ENCODE measurements at places on chromosomes 13 and 19.

DNA sequence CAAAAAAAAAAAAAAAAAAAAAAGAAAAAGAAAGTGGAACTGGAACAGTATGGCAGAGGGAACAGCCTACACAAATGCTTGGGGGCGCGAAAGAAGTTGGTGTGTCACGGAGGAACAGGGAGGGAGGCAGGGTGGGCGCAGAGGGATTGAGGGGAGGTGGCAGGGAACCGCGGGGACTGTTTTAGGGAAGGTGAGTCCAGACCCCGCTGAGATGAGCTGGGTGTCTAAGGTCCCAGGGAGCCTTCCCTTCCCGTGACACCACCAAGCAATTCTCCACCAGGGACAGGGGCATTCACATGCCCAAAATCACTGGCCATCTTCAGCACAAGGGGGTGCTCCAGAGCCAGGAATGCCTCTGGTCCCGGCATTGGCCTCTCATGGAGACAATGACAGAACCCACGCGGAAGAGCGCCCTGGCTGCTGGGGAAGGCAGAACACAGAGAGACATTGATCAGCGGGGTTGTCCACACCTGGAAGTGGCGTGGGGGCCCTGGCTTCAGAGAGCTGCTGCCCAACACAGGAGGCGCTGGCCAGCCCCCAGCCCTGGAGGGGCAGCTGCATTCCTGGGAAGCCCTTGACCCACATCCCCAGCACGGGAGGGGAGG, 6.9 kb downstream of the PEAK3 start:
- DNase-seq = no peak

GRCh38 chr19:39544226-39544903, 4.4 kb upstream of the EID2 start:
- DNase-seq = no peak

DNA sequence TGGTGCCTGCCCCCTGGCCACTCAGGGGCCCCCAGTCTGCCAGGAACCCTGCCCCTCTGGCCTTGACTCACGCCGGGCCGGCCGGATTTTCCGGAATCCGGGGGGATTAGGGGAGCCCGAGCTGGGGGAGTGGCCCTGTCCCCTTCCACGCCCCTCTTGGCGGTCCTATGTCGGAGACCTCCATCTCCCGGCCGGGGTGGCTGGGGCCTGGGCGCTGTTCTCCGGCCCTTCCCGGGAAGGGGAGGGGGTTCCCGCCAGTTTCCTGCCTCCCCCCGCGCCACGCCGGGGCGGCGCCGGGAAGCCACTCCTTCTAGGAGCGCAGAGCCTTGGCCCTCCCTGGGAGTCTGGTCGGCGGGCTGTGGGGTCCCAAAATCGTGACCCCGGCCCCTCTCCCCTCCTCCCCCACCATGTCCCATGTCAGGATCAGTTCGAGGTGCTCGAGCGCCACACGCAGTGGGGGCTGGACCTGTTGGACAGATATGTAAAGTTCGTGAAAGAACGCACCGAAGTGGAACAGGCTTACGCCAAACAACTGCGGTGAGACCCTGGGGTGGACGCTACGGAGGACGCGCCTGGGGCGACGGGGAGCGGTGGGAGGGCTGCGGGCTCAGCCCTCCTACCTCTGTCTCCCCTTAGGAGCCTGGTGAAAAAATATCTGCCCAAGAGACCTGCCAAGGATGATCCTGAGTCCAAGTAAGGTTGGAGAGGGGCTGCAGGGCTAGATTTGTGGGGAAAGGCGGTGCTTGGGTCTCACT, 1.3 kb downstream of the TRIP10 start:
- DNase-seq = no peak

GRCh38 chr19:13057147-13057572, 45.5 kb downstream of the LYL1 start:
- no peak for DNase-seq

GRCh38 chr13:24700539-24700938, 20.3 kb downstream of the ATP12A start:
- no peak for DNase-seq

- DNase-seq = no peak
Measured at GRCh38 chr19:47512183-47512947, 2.5 kb downstream of the NAPA start.

DNA sequence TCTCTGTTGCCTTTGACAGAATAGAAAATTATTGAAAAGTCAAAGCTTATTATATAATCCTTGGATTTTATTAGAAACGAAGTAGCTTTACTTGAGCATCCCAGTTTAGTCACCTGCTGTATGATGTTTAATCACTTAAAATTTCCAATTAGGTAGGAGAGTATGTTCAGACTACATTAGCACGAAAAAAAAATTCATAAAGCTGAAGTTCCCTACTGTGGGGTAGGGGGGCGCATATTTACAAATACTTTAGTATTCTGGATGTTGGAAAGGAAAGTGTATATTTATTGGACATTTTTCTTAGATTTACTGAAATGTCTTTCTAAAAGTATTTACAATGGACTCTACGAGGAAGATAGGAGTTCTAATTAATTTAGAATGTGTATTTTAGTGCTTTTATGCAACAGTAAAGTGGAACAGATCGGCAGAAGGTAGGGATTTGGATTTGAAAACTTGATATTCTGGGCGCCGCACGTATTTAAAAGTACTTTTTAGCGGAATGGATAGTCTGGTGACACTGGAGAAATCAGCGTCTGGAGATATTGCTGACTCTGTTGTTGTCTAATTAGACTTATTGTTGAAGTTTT, 1.9 kb downstream of the CDK8 start:
- DNase-seq = no peak

DNA sequence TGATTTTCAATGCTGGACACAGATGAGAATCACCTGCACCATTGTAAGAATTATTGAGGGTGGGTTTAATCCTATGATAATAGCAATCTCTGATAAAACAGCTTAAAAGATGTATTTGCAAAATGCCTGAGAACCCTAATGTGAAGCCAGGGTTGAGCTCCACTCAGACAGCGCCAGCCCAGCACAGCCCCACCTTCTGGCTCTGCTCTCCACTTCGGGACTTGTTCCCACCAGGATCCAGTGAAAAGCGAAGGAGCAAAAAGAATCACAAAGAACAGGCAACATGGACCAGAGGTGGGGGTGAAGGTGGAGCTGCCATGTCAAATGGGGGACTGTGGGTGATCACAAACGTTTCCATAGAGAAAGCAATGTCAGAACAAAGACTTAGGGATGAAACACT, 18.6 kb upstream of the ZNF816 start:
- DNase-seq = no peak

GRCh38 chr19:4322942-4323665, 15.5 kb downstream of the STAP2 start:
- DNase-seq = no peak

GRCh38 chr13:26222520-26223046, 469 bp upstream of the RNF6 start:
- DNase-seq = no peak

DNA sequence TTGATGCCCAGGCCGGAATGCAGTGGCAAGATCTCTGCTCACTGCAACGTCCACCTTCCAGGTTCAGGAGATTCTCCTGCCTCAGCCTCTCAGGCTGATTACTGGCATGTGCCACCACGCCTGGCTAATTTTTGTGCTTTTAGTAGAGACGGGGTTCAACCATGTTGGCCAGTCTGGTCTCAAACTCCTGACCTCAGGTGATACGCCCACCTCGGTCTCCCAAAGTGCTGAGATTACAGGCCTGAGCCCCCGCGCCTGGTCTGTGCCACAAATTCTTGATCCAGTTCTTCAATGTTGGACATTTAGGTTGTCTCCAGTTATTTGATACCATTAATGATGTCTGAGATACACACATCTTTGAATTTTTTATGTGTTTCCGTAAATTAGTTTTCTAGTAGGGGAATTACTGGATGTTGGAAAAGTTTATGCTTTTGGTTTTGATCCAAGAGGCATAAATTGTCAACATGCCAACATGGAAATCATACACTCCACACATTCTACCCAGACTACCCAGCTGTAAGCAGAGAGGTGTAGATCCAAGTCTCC, 525 bp upstream of the COG3 start:
- DNase-seq = no peak

DNA sequence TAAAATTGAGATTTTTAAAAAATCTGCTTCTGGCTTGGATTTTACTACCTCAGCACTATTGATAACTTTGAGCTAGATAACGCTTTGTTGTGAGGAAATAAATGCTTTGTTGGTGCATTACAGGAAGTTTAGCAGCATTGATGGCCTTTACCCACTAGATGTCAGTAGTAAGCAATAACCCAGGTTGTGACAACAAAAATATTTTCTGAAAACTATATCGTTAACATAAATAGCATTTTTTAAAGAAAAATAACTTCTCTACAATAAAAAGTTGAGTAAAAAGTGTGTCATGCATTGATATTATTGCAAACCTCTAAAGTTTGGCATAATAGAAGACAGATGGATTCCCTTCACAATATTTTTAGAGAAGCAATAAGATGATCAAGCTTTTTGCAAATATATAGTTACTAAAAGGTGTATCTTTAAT, 1246.5 kb downstream of the UQCRFS1 start:
- DNase-seq = no peak

GRCh38 chr13:63774133-63774532, 2358.5 kb upstream of the PCDH20 start:
- DNase-seq = no peak

DNA sequence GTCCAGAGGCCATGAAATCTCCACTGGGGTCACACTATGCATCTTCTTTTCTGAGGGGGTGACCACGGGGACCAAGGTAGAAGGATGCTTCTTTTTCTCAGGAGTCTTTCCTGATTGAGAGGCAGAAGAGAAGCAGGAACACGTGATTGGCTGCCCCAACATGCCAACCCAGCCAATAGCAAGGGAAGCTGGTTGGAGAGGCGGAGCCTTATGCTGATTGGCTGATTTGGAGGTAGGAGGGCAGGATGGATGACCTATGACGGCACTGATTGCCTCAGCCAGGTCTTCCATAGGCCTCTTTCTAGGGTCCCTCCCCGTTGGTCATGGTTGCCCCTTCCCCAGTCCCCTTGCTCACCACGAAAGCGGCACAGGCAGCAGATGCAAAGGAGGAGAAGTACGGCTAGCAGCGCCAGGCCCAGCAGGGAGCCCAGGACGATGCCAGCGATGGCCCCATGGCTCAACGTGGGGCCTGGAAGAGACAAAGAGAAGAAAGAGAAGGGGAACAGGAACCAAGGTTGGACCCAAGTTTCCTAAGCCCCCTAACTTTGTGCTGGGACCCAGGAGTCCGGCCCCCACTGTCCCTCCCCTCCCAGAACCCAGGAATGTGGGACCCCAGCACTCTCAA, 8.0 kb downstream of the VSIG10L start:
- DNase-seq = no peak

- no peak for DNase-seq
Measured at GRCh38 chr19:30711296-30711695, 339.1 kb downstream of the ZNF536 start.

- no peak for DNase-seq
Measured at GRCh38 chr13:37667702-37668101, 69.1 kb upstream of the POSTN start.

DNA sequence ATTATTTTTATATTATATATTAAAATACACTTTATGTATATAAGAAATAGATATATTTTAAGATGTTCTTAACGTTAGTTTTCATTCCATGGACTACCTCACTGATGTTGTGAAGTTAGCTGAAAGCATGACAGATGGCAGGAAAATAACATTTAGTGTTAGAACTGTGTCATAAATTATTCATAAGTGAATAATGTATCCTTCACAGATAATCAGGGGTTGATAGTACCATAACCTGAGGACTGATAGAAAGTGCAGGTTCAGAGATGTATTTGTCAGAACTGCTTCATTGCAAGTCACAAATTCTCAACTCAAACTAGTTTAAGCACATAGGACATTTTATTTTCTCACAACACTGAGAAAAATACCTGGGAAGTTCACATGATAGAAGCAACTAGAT, 14.6 kb upstream of the DIAPH3 start:
- DNase-seq = no peak

DNA sequence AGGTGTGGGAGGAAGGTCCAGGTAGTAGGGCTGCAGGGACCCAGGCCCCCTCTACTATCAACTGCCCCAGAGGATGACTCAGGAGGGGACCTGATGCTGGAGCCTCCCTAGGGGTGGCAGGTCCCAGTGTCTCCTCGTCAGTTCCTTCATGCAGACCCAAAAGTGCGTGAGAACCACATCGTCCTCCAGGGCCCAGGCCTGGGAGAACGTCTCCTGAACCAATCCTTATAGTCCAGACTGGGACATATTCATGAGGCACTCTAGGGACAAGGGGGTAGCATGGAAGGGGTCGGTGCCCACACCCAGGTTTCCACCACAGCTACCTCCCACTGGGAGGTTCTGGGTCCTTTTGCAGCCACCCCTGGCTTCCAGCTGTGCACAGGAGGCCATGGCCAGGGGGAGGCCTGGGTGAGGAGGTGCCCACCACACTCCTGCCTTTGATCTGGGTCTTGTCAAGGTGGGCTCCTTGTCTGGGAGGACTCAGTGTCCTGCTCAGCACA, 38.0 kb upstream of the TPM4 start:
- no peak for DNase-seq

GRCh38 chr13:82847595-82847994, 1034.7 kb downstream of the SLITRK1 start:
- no peak for DNase-seq

- DNase-seq = no peak
Measured at GRCh38 chr13:51630288-51630615, 46.0 kb downstream of the WDFY2 start.

- DNase-seq = no peak
Measured at GRCh38 chr19:18203408-18203862, 407 bp downstream of the RAB3A start.

- no peak for DNase-seq
Measured at GRCh38 chr13:51420681-51421490, 31.9 kb downstream of the INTS6 start.

- DNase-seq = no peak
Measured at GRCh38 chr19:42521346-42522030, 6.8 kb downstream of the CEACAM1 start.

DNA sequence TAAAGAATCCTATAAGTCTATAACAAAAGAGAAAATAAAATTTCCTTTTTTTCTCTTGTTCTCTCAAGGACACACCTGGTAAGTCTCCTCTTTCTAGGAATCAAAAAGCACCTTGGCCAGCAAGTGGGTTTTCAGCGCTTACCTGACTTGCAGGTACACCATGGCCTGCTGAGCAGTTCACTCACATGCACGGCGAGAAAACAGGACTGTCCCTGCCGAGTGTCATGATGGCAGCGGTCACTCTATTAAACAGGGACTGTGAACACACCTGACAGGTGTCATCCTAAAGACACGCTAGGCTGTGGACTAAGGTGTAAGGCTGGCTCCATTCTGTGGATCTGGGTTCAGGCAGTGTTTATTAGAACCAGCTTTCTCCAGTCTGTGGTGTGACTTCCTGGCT, 170.2 kb downstream of the TEX29 start:
- DNase-seq = no peak

GRCh38 chr13:42977219-42977659, 14.8 kb downstream of the EPSTI1 start:
- no peak for DNase-seq

- DNase-seq = no peak
Measured at GRCh38 chr13:23876265-23876664, 12.9 kb downstream of the MIPEP start.

DNA sequence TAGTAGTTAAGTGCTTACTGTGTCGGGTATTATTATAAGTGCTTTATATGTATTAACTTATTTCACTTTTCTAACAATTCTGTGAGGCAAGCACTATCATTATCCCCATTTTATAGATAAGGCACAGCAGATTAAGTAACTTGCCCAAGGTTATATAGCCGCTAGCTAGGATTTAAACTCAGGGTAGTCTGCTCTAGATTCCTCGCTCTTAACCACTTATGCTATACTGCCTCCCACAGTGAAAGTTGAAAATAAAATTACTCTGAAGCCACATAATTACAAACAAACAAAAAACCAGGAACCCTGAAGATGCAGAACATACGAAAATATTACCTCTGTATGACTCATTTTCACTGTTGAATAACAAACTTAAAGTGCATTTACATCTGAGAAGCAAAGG, 3.9 kb downstream of the TEX30 start:
- no peak for DNase-seq
